ENCODE measurements at places on chromosomes 6 and 20. TPM values are rescaled to one million over a fixed set of nuclear protein-coding genes. Genes with fewer than 3 reads are reported as not detected.

TBXT gene
- not detected for total RNA-seq

CFAP61 gene
- total RNA-seq = 1.4 TPM

IMPG1 gene
- not detected for total RNA-seq

GRCh38 chr20:46802722-46803121 lies 91.9 kb upstream of the EYA2 start:
- DNase-seq = no peak
- H3K4me1 ChIP-seq = no peaks in the 10 kb centered on the region
- H3K27ac ChIP-seq = no peak overlapping the region
- H3K36me3 ChIP-seq = no peaks in the 10 kb centered on the region

GRCh38 chr6:106147476-106147875 lies 61.3 kb downstream of the PRDM1 start:
- peaks cover 5% of the 10 kb centered on the region for H3K4me1 ChIP-seq
- H3K27ac ChIP-seq = no peak overlapping the region
- H3K27me3 ChIP-seq = no peaks in the 10 kb centered on the region
- H3K36me3 ChIP-seq = peaks cover 5% of the 10 kb centered on the region
- no peak for DNase-seq
- no peak overlapping the region for H3K4me3 ChIP-seq

NMBR gene
- not detected for total RNA-seq
